Keratinocyte (primary cell): ENCODE measurements at places on chromosomes 7 and 10.

DNA sequence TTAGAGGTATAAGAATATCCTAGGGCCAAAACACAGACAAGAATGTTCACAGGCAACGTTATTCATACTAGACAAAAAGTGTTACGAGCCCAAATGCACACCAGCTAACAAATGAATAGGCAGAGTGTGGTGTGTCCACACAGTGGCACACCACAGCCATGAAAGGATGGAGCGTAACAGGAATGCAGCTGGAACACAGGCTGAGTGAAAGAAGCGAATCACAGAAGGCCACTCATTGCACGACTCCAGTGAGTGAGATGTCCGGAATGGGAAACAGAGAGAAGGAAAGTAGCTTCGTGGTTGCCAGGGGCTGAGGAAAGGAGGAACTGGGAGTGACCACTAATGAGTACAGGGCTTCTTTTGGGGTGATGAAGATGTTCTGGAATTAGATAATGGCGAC is 198.8 kb downstream of the TNS3 start:
- no peak for DNase-seq

DNA sequence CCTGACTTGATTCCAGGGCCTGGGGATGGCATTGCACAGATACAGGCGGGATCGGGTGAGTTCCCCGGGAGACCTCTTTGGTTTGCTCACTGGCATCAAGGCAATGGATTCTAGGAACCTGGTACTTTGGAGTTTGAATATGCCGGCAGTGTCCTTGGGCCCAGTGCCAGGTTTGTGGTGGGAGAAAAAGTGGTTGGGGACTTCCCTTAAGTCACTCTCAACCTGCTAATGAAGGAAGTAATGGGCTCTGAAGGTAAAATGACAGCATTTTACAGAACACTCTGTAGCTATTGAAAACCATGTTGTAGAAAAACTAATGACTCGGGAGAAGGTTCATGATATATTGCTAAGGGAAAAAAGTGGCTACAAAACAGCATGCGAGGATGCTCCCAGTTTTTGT is 129.9 kb downstream of the CFAP58 start:
- DNase-seq = no peak

DNA sequence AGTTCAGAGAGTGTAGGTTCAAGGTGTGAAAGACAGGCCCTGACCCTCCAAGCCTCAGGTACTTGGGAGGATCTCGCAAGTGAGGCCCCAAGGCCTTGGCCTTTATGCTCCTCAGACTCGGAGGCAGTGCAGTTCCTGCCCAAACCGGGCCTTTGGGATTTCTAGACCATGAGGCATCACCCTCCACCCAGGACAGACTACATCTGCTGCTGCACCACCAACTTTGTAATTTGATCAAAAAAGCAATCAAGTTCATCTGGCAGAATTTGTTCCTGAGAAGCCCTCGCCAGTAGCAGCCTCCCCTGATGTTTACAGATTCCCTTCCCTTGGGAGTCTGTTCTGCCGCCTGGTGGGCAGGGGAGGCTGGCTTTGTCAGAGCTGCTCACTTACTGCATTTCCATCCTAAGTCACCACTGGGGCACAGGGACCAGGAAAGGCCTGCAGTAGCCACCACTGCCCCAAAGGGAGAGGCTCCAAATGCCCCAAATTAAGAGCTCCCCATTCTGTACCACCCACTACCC is 2.1 kb downstream of the CAMK2G start:
- no peak for DNase-seq

GRCh38 chr7:30656006-30656957 is 26.0 kb downstream of the CRHR2 start:
- no peak for DNase-seq

DNA sequence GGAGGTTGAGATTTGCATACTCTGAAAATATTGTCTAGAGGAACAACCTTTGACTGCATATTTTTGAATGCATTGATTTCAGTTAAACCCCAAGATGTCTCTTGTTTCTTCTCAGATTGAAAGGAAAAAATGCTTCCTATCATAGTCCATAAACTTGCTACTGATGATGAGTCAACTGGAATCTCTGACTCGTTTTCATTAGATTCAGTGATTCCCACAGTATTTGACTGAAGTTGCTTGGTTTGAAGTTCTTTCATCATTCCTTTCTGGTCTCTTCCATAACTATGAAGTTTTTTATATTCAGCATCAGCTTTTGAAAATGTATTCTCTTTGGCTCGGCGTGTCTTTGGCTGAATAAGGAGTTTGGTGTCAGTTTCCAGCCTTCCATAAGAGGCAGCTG is 10.7 kb downstream of the PEX1 start:
- DNase-seq = no peak

GRCh38 chr10:129364949-129365348 is 102.1 kb upstream of the MGMT start:
- DNase-seq = no peak

DNA sequence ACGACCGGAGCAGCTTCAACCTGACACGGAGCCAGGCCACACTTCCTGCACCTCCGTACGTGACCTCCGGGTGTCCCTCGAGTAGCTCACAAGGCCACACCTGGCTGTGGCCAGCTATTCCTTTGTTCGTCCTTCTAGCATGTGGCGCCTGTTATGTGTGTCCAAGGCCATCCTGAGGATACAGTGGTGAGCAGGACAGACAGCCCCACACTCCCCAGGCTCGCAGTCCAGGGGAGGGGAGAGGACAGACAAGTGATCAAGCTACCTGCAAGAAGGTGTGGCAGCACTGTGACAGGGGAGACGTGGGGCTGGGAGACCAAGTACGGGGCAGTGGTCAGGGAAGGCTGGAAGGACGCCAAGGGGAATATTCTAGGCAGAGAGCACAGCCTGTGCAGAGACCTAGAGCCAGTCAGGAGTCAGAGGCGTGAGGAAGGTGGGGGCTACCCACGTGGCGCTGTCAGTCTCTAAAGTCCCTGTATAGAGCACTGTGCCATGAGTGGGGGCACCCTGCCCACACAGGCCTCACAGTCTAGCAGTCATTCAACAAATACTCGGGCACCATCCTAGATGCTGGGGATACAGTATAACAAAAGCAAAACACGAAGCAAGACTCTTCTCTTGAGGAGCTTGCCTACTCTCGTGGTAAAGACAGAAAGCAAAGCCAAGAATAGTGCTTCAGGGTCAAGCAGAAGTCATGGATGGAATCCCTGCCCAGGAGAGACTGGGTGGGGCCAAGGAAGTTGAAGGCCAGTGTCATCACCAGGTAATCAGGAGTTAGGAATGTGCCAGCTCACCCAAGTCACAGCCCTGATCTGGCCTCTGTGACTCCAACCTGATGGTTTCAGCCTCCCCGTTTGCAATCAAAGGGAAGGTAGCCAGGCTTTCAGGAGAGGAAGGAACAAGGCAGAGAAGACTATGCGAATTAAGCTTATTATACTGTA is 58.6 kb downstream of the PROSER2 start:
- peak; percentile 89 for DNase-seq

- DNase-seq = no peak
These were observed 27.8 kb downstream of the STEAP4 start for GRCh38 chr7:88278881-88279280.
